Naive B cell (primary cell): ENCODE measurements at places on chromosomes 13 and 19.

- H3K4me3 ChIP-seq: no peak overlapping the region
- peaks cover 20% of the 10 kb centered on the region for H3K36me3 ChIP-seq
- H3K27me3 ChIP-seq: no peaks in the 10 kb centered on the region
- no peak overlapping the region for H3K27ac ChIP-seq
- no peaks in the 10 kb centered on the region for H3K4me1 ChIP-seq
Measured at GRCh38 chr19:16867211-16867610, 21.6 kb upstream of the F2RL3 start.

GRCh38 chr19:18605546-18606280 is 886 bp downstream of the CRLF1 start:
- H3K4me3 ChIP-seq: peak overlapping the region; percentile 44
- peaks cover 36% of the 10 kb centered on the region for H3K4me1 ChIP-seq
- no peak overlapping the region for H3K27ac ChIP-seq

GRCh38 chr19:29517412-29517811 is 8.4 kb upstream of the VSTM2B start:
- H3K4me3 ChIP-seq: no peak overlapping the region
- H3K36me3 ChIP-seq: no peaks in the 10 kb centered on the region
- peaks cover 36% of the 10 kb centered on the region for H3K27me3 ChIP-seq
- H3K27ac ChIP-seq: no peak overlapping the region
- no peaks in the 10 kb centered on the region for H3K4me1 ChIP-seq

DNA sequence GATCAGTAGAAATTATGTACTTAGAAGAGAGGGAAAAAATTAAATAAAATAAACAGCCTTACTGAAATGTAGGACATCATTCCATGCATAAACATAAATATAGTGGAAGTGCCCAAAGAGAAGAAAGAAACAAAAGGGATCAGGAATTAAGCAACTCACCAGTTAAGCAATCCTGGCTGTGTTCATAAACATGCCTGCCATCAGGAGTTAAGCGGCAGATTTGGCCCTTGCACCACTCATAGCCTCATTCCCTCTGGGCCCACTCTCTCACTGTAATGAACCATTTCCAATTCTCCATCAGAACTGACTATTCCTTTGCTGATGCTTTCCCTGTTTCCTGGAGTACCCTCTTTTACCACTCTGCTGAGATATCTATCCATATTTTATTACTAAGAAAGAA is 281.4 kb downstream of the LHFPL6 start:
- no peak overlapping the region for H3K4me3 ChIP-seq
- H3K4me1 ChIP-seq: no peaks in the 10 kb centered on the region
- no peak for DNase-seq
- H3K36me3 ChIP-seq: no peaks in the 10 kb centered on the region

DNA sequence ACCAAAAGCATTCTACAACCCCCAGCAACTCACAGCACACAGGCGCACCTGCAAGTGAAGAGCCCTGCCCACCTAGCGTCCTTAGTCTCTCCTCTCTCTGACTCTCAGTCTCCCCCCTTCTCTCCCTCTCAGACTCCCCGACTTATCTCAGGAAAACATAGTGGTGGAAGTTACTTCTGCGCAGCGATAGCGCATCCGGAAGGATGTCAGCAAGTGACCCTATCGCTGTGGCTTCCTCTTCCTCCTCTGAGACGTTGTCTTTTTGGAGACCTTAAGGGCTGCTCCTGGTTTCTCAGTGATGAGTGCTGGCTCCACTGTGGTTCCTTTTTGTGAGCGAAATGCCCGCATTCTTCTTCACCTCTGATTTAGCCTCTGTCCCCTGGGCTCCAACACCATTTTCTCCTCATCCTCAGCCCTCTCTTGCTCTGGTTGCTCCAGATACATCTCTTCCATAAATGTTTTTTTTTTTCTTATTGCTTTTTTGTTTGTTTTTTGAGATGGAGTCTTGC is 1.4 kb upstream of the YIF1B start:
- peak; percentile 25 for DNase-seq
- peaks cover 64% of the 10 kb centered on the region for H3K4me1 ChIP-seq
- no peaks in the 10 kb centered on the region for H3K27me3 ChIP-seq

DNA sequence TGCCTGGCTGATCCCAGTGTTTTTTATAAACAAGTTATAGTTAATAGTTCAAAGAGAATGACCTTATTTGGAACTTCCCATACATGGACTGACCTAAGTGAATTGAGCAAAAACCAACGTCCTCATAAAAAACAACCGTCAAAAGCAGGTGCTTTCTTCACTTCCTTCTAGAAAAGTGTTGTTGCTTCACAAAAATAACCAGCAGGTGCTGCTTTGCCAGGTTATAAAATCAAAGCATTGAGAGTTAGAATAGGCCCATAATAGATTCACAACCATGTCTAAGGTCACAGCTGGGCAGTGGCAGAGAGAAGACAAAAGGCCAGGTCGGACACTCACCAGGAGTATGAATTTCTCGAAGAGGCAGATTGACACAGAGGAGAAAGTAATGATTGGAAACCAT is 9.5 kb downstream of the RUBCNL start:
- peak overlapping the region; percentile 99 for H3K27ac ChIP-seq
- H3K36me3 ChIP-seq: peaks cover 31% of the 10 kb centered on the region
- DNase-seq: peak; percentile 73
- H3K4me1 ChIP-seq: peaks cover 64% of the 10 kb centered on the region
- peak overlapping the region; percentile 94 for H3K4me3 ChIP-seq
- no peaks in the 10 kb centered on the region for H3K27me3 ChIP-seq

GRCh38 chr13:91722267-91722884 is 324.0 kb downstream of the GPC5 start:
- H3K36me3 ChIP-seq: no peaks in the 10 kb centered on the region
- H3K4me1 ChIP-seq: no peaks in the 10 kb centered on the region
- no peak overlapping the region for H3K4me3 ChIP-seq

- no peak for DNase-seq
- no peak overlapping the region for H3K27ac ChIP-seq
- H3K4me1 ChIP-seq: no peaks in the 10 kb centered on the region
- H3K4me3 ChIP-seq: no peak overlapping the region
Measured at GRCh38 chr19:10137751-10138682, 18.3 kb upstream of the EIF3G start.

- no peaks in the 10 kb centered on the region for H3K27me3 ChIP-seq
- no peak overlapping the region for H3K27ac ChIP-seq
- no peak for DNase-seq
- no peak overlapping the region for H3K4me3 ChIP-seq
- peaks cover 9% of the 10 kb centered on the region for H3K36me3 ChIP-seq
- peaks cover 8% of the 10 kb centered on the region for H3K4me1 ChIP-seq
Measured at GRCh38 chr13:40818926-40819325, 29.5 kb downstream of the SLC25A15 start.

GRCh38 chr13:97245011-97245410 is 22.9 kb downstream of the MBNL2 start:
- H3K4me1 ChIP-seq: peaks cover 32% of the 10 kb centered on the region
- H3K36me3 ChIP-seq: peaks cover 4% of the 10 kb centered on the region
- H3K4me3 ChIP-seq: no peak overlapping the region
- no peak overlapping the region for H3K27ac ChIP-seq
- no peak for DNase-seq

DNA sequence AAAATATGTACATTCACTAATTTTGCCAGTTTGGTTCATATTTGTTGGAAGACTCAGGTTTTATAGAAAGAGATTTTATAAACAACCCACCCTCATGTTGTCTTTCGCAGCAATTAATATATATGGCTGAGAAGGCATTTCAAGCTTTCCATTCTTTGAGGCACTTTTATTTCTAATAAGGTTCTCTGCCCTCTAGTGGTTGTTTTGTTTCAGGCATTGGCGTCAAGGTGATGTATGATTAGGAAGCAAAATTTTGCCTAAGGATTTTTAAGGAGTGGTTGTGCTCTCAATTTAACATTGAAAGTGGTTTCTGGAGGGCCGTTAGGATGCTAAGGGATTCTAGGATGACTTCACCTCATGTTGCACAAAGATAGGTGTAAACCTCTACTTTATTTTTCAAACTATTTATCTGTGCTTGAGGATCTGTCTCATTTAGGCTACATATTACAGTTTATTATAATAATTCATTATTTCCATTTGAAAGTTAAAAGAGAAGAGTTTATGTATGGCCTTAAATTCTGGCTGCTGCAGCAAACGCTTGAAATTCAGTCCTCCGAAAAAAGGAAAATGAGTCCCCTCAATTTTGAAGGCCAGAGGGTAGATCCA is 35.9 kb downstream of the OXGR1 start:
- no peaks in the 10 kb centered on the region for H3K27me3 ChIP-seq
- H3K4me3 ChIP-seq: no peak overlapping the region

- H3K27ac ChIP-seq: no peak overlapping the region
- H3K4me1 ChIP-seq: peaks cover 27% of the 10 kb centered on the region
- no peaks in the 10 kb centered on the region for H3K27me3 ChIP-seq
- no peaks in the 10 kb centered on the region for H3K36me3 ChIP-seq
- no peak for DNase-seq
Measured at GRCh38 chr19:47094557-47095475, 18.8 kb downstream of the ZC3H4 start.

- H3K4me1 ChIP-seq: peaks cover 35% of the 10 kb centered on the region
- DNase-seq: no peak
- peaks cover 3% of the 10 kb centered on the region for H3K36me3 ChIP-seq
- H3K27me3 ChIP-seq: no peaks in the 10 kb centered on the region
- H3K27ac ChIP-seq: no peak overlapping the region
- H3K4me3 ChIP-seq: no peak overlapping the region
Measured at GRCh38 chr19:46926170-46927071, 65.6 kb downstream of the ARHGAP35 start.

DNA sequence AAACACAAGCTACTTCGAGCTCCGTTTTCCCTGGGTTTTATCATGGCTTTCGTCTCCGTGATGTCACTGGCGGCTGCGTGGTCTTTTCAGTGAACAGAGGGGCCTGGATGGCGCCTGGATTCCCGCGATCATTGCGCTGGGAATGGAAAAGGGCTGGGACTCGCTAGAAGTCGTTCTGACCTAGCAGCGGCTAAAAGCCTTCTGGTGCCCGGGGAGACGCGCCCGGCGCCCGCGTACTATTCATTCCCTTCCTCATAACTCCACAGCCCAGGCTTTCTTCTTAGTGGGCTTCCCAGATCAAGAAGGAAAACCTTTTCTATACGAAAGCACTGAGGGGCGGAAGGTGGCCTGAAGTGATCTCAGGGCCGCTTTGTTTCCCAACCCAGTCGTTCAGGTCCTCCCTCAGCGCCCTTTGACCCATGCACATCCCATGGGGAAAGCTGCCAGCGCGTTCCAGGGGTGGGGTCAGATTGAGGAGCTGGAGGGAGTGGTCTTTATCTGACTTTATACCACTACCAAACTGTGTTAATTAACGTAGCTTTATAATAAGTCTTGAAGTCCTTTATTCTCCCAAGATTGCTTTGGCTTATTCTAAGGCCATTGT is 96.6 kb downstream of the ELF1 start:
- H3K27me3 ChIP-seq: no peaks in the 10 kb centered on the region
- H3K4me1 ChIP-seq: peaks cover 32% of the 10 kb centered on the region
- no peaks in the 10 kb centered on the region for H3K36me3 ChIP-seq
- peak overlapping the region; percentile 93 for H3K4me3 ChIP-seq
- DNase-seq: no peak

DNA sequence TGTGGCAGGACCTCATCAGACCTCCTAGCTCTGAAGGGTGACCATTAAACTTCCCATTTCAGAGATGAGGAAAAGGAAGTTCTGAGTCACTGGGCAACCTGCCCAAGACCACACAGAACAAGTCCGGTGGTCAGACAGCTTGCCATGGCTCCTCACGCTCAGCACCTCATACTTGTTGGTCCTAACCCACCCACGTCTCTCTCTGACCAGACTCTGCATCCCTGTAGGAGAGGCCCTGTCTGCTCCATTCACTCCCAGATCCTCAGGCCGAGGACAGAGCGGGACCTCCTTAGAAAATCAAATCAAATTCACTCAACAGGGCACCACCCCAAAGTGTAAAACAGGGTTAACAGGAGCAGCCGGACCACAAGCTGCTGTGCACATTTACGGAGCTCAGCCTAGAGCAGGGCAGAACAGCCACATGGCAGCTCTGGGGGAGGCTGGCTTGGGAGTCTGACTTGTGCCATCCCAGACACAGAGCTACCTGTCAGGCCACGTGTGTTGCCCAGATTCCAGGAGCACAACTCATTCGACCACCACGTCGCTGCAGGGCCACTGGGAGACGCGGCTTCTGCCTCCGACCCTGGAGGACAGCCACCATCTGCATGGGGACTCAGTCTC is 1.7 kb downstream of the MIER2 start:
- H3K27me3 ChIP-seq: peaks cover 6% of the 10 kb centered on the region
- H3K27ac ChIP-seq: no peak overlapping the region
- peaks cover 9% of the 10 kb centered on the region for H3K36me3 ChIP-seq
- peak overlapping the region; percentile 85 for H3K4me3 ChIP-seq

GRCh38 chr19:39325778-39326665 is 5.4 kb upstream of the LRFN1 start:
- H3K4me3 ChIP-seq: no peak overlapping the region
- H3K36me3 ChIP-seq: no peaks in the 10 kb centered on the region
- no peak for DNase-seq
- no peaks in the 10 kb centered on the region for H3K27me3 ChIP-seq

- no peak overlapping the region for H3K27ac ChIP-seq
- H3K27me3 ChIP-seq: no peaks in the 10 kb centered on the region
- no peak for DNase-seq
Measured at GRCh38 chr13:91141543-91142061, 205.9 kb upstream of the MIR17HG start.

GRCh38 chr13:95341441-95341840 is 40.2 kb upstream of the ABCC4 start:
- H3K27me3 ChIP-seq: no peaks in the 10 kb centered on the region
- no peaks in the 10 kb centered on the region for H3K36me3 ChIP-seq
- H3K4me3 ChIP-seq: no peak overlapping the region
- no peaks in the 10 kb centered on the region for H3K4me1 ChIP-seq

DNA sequence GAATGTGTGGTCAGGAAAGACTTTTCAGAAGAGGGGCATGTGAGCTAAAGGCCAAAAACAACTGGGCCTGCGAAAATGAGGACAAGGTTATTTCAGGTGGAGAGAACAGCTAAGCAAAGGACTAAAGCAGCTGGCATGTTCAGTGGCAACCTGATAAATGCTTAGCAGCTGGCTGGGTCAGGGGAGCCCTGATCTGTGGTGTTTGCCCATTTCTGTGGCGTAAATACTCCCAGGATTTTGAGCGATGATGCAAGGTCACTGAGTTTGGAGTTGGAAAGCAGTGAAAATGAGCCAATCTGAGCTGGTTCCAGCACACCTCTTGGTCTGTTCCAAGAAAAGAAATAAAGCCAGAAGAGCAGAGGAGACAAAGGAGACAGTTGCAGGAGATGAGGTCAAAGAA is 704.3 kb downstream of the UQCRFS1 start:
- no peak overlapping the region for H3K27ac ChIP-seq
- H3K4me1 ChIP-seq: no peaks in the 10 kb centered on the region
- no peak overlapping the region for H3K4me3 ChIP-seq
- no peaks in the 10 kb centered on the region for H3K27me3 ChIP-seq
- DNase-seq: no peak
- no peaks in the 10 kb centered on the region for H3K36me3 ChIP-seq

- no peak overlapping the region for H3K4me3 ChIP-seq
- H3K4me1 ChIP-seq: no peaks in the 10 kb centered on the region
- DNase-seq: no peak
Measured at GRCh38 chr13:77774181-77774580, 76.7 kb downstream of the SLAIN1 start.
